ENCODE measurements at places on chromosomes 6 and 20. TPM values are rescaled to one million over a fixed set of nuclear protein-coding genes. Genes with fewer than 3 reads are reported as not detected.

SMOC2 gene
- total RNA-seq = 1.5 TPM

PPP1R16B gene
- total RNA-seq = 0.44 TPM

ADTRP gene
- not detected for total RNA-seq

ENPP1 gene
- total RNA-seq = 1.2 TPM

AGPAT4 gene
- 3.3 TPM for total RNA-seq

RGS19 gene
- total RNA-seq = 8.2 TPM

TMEM244 gene
- total RNA-seq = not detected

PGC gene
- not detected for total RNA-seq

TGM3 gene
- not detected for total RNA-seq

IGF2R gene
- 93.7 TPM for total RNA-seq

ZBTB46 gene
- 6.2 TPM for total RNA-seq

SIM1 gene
- total RNA-seq = not detected

SCAND1 gene
- total RNA-seq = 100 TPM

DEFB132 gene
- not detected for total RNA-seq

PRR18 gene
- not detected for total RNA-seq

PRSS16 gene
- total RNA-seq = not detected

PKIB gene
- 0.29 TPM for total RNA-seq

ZFP57 gene
- not detected for total RNA-seq

RAMACL gene
- total RNA-seq = 3.2 TPM

PSORS1C2 gene
- total RNA-seq = not detected

AGER gene
- total RNA-seq = 0.50 TPM
